ENCODE measurements at places on chromosomes 4 and X.
A peak's percentile ranks its signal among the peaks of the same experiment; 100 is the strongest.

GRCh38 chr4:80187677-80188076, 9.6 kb upstream of the PRDM8 start:
- no peak for DNase-seq

DNA sequence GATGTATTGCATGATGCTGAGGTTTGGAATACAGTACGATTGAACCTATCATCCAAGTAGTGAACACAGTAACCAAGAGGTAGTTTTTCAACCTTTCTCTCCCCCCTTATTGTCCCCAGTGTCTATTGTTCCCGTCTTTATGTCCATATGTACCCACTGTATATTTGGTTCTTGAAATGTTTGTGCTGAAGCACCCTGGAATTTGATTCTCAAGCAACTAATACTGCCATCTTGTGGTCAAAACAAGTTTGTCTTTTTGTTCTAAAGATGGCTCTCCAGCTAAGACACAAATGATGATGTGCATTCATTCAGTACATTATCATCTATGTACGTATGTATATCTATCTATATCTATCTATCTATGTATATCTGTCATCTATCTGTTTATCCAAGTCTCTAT, 33.5 kb upstream of the DCX start:
- peak; percentile 10 for DNase-seq

- DNase-seq, result no peak
These were observed 6.2 kb upstream of the AFF1 start for GRCh38 chr4:86928400-86929255.

DNA sequence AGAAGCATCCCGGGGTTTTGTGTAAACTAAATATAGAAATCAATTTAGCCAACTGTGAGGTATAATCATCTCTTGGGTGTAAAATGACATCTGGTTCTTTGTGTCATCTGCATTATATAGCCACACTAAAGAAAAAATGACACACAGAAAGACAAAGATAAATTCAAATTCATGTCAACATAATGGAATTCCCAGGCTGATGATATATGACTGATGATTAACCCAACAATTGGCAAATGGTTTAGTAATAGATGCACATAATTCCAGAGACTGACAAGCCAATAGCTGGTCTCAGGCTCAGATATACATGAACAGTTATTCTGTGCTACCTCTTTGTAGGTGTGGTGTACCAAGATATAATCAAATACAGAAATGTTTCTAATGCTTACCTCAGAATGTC, 375.4 kb upstream of the PITX2 start:
- DNase-seq, result peak; percentile 49

- DNase-seq, result no peak
These were observed 25.7 kb upstream of the SLC7A11 start for GRCh38 chr4:138267835-138268234.

DNA sequence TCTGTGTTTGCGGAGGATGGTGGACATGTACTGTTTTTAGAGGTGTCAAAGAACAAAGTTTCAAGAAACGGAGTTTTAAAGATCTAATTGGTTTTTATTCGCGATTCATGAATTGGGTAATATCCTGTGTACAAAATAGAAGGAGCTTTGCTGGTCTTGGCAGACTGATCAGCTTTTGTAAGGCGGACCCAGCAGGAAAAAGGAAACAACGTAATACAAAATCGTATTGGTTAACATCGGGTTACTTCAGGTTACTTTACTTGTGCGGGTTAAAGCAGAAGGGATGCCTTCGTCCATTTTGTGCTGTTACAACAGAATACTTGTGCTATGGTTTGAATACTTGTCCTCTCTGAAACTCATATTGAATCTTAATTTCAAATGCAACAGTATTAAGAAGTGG, 11.4 kb upstream of the NYX start:
- DNase-seq, result no peak

DNA sequence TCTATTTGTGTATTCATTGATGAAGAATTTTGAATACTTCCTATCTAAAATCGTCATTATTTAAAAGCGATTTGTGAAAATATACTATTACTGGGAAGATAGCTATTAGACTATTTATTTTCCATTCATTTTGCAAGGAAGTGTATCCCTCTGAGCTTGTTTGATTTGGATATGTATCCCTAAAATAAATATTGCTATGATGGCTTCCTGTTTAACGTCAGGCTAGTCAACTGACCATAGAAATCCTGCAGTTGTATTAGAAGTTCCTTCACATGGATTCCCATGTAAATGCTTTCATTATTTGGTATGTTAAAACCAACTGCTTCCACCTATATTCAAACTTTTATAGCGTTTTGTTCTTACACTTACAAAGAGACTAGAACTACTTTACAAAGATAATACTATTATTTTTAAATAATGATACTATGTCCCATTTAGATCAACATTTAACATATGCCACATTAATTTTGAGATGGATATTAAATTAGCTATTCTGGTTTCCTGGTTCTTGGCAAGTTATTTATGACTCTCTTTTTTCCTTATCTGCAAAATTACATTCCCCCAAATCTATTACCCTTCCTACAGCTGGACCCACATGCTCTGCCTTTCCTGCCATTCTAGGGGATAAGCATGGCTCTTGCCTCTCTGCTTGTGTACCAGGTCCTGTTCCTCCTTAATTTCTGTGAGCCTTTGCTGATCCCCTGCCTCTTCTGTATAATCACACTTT, 26.7 kb upstream of the PDE5A start:
- no peak for DNase-seq

DNA sequence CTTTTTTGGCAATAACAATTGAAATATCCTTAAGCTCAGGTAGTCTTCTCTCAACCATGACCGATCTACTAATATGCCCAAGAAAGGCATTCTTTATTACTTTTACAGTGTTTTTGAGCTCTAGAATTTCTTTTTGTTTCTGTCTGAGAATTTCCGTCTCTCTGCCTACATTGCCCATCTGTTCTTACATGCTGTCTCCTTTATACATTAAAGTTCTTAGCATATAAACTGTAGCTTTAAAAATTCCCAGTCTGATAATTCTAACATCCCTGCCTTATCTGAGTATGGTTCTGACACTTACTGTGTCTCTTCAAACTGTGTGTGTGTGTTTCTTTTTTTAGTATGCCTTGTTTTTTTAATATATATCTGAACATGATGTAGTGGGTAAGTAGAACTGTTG, 658.1 kb downstream of the GRID2 start:
- no peak for DNase-seq

- DNase-seq, result peak; percentile 83
These were observed 290.7 kb upstream of the TENM3 start for GRCh38 chr4:181952478-181952877.

DNA sequence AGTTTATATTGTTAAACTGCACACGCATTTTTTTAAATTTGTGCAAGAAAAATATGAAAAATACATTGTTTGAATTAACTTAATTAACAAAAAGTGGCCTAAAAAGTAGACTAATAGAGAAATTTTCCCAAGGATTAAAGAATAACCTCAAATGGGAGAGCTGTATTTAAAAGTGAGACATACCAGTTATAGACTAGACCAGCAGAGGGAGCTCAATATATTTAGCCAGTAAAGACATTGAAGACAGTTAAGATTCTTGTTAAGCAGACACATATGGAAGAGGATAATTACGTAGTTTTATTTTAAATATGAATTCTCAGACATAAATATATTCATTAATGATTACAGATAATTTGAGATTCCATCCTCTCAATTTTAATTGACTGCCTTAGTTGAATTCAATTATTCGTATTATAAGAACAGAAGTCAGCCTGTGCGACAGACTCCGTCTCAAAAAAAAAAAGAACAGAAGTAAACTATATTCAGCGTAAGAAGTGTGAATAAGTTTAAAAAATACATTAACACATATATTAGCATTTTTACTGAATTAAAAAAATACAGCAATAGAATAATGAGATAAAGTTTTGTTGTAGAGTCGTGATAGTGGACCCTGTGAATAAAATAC, 64.8 kb downstream of the GLRA3 start:
- peak; percentile 6 for DNase-seq

DNA sequence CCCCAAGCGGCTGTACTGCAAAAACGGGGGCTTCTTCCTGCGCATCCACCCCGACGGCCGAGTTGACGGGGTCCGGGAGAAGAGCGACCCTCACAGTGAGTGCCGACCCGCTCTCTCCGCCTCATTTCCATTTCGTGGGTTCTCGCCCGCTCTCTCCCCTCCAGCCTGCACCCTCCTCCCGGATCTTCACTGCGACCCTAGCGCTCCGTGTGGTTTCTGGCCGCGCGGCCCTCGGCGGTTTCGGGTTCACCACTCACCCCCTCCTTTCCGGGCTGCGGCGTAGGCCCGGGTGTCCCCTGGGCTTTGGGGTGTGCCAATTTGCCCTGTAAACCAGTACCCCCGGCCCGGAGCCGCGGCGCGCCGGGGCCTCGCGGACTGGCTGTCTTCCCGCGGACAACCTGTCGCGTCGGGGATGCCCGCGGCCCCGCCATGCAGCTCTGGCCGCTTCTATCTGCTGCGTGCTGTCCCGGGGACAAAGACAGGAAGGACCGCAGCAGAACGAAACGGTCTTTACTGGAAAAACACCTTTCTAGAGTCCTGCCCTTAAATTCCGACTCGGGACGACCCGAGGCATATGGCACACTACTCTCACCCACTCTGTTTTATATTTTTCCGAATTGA, 737 bp downstream of the FGF2 start:
- DNase-seq, result peak; percentile 10

DNA sequence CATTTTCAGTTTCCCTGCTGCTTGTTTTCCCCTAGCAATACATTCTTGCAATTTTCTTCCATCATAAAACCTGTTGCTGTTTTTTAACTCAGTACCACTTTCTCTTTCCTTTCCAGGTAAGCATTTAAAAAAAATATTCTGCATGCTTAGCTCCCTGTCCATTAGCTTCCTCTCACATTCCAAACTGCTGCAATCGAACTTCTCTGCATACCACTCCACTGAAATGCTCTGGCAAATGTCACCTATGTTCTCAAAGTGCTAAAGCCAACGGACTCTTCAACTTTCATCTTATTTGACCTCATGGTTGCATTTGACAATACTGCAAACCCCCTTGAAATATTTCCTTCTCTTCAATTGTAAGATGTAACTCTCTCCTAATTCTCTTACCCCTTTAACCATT, 192.7 kb downstream of the ANAPC10 start:
- DNase-seq, result no peak

DNA sequence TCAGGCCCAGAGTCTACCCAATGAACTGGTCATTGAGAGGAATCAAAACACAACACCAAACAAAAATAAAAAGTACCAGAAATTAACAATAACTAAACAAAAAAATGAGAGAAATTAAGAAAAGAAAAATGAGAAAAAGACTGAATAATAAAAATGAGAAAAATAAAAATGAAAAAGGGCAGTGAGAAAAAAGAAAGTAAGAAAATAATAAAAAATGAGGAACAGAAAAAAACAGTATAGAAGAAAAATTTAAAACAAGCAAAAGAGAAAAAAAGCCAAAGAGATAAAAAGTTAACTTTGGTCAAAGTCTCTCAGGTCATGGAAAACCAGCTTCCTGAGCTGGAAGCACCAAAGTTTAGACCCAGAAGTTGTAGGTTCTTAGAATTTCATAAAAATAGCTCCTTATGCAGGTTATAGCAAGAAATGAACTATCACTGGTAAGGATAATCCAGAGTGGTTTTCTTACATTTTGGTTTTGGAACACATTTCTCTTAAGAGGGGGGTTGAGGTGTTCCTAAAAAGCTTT, 51.0 kb upstream of the WDR17 start:
- no peak for DNase-seq

DNA sequence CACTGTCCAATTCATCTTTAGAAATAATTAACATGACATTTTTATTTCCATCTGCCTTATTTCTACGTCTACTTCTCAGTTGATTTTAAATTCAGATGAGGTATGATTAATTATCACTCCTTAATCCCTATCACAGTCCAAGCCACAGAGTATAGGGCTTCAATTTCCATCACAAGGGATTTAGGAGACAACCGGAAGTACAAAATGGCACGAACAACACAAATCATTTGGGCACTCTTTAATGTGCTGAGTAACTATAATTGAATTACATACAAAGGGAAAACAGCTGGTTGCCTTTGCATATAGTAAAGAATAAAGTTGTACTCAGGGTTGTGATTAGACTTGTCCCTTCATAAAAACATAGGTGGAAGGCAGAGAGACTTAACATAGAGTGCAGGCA, 290.4 kb upstream of the MAGEB16 start:
- DNase-seq, result no peak

GRCh38 chrX:103608306-103608963, 672 bp downstream of the TCEAL3 start:
- DNase-seq, result no peak

DNA sequence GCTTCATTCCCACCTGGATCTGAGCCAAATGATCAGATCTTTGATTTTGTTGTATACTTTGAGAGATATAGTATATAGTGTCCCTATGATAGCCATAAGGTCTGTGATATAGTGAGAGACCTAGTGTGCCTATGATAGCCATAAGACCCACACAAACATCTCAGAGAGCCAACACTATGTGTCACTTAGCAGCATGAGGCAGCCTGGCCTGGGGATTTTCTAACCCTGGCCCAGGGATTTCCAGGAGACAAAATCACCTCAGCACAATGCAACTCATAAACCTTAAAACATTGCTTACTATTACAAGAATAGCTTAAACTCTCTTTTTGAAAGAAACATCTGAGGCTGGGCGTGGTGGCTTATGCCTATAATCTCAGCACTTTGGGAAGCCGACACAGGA, 23.2 kb upstream of the COL25A1 start:
- DNase-seq, result no peak

GRCh38 chrX:10512741-10513140, 107.6 kb downstream of the MID1 start:
- no peak for DNase-seq

GRCh38 chrX:78493180-78493579, 165.8 kb upstream of the CYSLTR1 start:
- no peak for DNase-seq

- no peak for DNase-seq
These were observed 131.0 kb downstream of the ATXN3L start for GRCh38 chrX:13188731-13189309.

GRCh38 chr4:7351014-7351413, 83.7 kb downstream of the PSAPL1 start:
- DNase-seq, result no peak

Data from foreskin keratinocyte (primary cell).